ENCODE measurements at places on chromosomes 3 and 15.

- DNase-seq, result no peak
Measured at GRCh38 chr15:62426387-62426956, 261.4 kb upstream of the C2CD4B start.

DNA sequence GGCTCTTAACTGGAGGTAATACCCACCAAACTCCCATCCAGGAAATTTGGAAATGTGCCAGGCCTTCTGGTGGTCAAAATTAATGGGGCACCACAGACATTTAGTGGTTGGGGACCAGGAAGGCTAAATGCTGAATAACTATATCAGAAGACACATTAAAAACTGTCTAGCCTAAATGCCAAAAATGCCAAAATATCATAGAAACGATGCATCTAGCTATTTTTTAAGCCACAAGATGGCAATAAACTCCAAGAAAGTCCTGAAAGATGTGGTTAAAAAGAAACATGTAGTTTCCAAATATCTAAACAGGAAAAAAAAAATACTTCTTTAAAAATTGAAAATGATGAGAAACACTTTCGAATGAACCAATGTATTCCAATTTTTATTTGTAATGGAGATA lies 19.9 kb downstream of the CCDC14 start:
- no peak for DNase-seq

- no peak for DNase-seq
Measured at GRCh38 chr3:182420741-182421140, 372.6 kb upstream of the ATP11B start.

DNA sequence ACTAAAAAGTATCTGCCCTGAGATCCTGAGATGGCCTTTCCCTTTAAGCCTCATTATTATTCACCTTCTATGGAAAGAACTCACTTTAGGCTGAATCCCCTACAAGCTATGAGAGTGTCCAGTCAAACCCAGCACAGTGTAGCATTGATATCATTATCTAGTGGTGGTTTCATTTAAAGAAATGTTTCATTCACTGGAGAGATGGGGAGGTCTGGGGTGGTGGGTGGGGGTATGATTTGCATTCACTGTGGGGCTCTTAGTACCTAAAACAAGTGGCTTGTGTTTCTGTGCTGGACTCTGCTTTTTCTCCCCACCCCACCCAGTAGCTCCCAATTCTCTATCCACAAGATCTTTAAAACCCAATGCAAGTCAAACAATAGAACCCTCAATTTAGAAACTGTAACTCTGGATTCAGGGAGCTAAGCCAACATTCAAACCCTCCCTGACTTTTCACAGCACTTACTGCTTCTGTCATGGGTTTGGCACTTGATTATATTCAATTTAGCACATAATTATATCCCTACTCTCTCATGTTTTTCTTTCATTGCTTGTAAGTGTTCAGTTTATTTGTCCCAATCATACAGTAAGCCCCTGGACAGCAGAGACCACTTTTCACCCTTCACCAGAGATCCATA lies 310.5 kb upstream of the THBS1 start:
- DNase-seq, result no peak
